ENCODE measurements at places on chromosomes 11 and 22. TPM values are rescaled to one million over a fixed set of nuclear protein-coding genes. Genes with fewer than 3 reads are reported as not detected.

KDM4E gene
- total RNA-seq, result not detected

FADS2 gene
- total RNA-seq, result 8.1 TPM

MTA2 gene
- 84.9 TPM for total RNA-seq

MMP27 gene
- not detected for total RNA-seq

PATE4 gene
- not detected for total RNA-seq

CNIH2 gene
- not detected for total RNA-seq

GGTLC2 gene
- not detected for total RNA-seq

KLHL35 gene
- total RNA-seq, result 0.12 TPM

APOA5 gene
- not detected for total RNA-seq

OR52E8 gene
- total RNA-seq, result not detected

ME3 gene
- 2.7 TPM for total RNA-seq

CCDC73 gene
- total RNA-seq, result not detected

NF2 gene
- total RNA-seq, result 134 TPM

VSIG10L2 gene
- not detected for total RNA-seq

MMP10 gene
- 3.0 TPM for total RNA-seq

TIGD3 gene
- 2.2 TPM for total RNA-seq

SMTNL1 gene
- total RNA-seq, result not detected

ELF5 gene
- total RNA-seq, result not detected

CBLIF gene
- total RNA-seq, result not detected

SAA4 gene
- not detected for total RNA-seq

PRDM11 gene
- 4.3 TPM for total RNA-seq

FZD4 gene
- total RNA-seq, result 0.99 TPM

PPP2R5B gene
- total RNA-seq, result 5.4 TPM

USP47 gene
- total RNA-seq, result 9.9 TPM

OR10AG1 gene
- total RNA-seq, result not detected

DNAJC4 gene
- 1.6 TPM for total RNA-seq

XBP1 gene
- total RNA-seq, result 245 TPM

KCTD17 gene
- total RNA-seq, result 7.6 TPM

SC5D gene
- 44.0 TPM for total RNA-seq

FIBIN gene
- 3.4 TPM for total RNA-seq
